Stimulated activated CD8-positive, alpha-beta memory T cell treated with anti-CD3 and anti-CD28 coated beads, Interleukin-4, amount 100 ng/mL, for 4 hours (primary cell): ENCODE measurements at places on chromosomes 5 and 9.

GRCh38 chr5:44691802-44692201, 116.9 kb upstream of the MRPS30 start:
- DNase-seq = no peak

DNA sequence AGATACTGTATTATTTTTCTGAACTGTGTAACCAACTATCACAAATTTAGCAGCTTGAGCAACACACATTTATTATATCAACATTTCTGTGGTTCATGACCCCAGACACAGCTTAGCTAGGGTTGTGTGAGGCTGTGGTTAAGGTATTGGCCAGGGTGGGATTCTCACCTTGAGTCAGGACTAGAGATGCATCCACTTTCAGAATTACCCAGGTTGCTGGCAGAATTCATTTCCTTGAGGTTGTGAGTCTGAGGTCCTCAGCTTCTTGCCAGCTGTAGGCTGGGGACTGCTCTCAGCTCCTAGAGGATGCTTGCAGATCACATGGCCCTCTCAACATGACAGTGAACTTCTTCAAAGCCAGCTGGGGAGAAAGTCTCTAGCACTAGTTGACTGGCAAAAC, 122.5 kb upstream of the RASGRF2 start:
- DNase-seq = no peak

DNA sequence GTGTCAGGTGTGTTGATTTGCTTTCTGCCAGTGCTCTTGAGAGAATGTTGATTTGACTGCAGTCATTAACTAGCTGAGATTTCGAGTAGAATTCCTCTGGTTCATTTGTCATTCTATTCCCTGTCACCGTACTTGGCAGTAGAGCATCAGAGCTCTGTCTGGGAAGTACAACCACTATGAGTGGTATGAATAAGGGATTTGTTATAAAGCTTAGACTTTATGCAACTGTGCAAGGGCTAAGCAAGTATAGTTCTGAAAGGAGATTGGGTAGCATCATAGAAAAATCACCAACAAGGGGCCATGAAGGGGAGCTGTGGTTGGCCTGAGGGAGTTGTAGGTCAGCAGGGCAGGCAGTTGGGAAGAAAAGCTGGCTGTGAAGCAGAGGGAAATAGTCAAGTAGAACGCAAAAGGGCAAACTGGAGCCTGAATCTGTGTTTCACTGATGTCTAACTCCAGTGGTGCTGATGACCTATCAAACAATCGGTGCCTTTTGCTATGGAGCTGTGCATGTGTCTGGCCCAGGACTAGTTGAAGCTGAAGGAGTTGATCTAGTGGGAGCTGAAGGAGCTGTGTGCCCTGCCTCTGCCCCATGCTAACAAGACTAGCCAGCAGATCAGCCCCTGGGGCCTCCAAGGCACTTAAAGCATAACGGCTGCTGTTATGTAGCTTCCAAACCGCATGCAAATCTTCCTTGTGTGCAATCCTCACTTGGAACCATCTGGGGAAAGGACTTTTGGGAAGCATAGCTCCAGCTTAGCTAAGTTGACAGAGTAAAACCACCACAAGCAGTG, 110.0 kb downstream of the SLC28A3 start:
- no peak for DNase-seq

DNA sequence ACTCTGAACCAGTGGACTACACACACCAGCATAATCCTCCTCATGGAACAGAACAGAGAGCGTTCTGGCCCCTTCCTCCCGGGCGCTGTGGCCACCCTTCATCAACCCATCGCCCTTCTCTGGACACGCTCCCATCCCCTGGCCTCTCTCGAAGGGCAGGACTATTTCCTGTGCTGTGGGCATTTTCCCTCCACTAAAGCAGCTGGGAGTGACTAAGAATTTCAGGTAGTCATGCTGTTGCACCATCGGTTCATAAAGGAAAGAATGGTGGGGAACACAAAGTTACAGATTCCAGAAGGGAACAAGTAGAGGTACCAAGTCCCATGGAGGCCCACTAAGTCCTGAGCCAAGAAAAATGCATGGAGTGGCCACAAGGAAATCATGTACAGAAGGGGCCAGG, 68.6 kb downstream of the EPB41L4B start:
- DNase-seq = no peak

DNA sequence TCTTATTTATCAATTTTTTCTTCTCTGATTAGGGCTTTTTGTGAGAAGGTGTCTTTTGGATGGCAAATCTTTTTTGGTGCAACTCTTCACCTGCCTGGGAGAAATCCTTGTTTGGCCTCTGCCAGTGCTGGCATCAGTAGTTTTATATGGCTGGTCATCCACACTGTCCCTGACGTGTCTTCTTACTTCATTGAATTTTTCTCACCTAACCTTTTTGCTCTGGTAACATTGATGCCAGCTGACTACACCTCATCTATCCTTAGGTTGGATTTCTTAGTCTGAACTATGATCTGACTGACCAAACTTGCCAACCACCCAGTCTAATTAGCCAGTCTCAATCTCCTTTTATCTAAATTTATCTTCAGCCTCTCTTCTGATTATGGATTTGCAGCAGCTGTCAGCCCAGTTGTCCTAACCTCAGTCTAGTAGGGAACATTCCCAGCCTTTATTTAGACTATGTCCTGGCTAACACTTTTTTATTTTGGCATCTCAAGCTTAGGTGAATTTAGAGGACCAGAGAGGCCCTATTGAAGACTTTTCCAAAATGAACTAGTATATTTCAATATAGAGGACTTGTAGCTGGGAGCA, 10.6 kb upstream of the TMEM38B start:
- no peak for DNase-seq
